HT-29 (cell line): ENCODE measurements at places on chromosomes 3 and 15.

DNA sequence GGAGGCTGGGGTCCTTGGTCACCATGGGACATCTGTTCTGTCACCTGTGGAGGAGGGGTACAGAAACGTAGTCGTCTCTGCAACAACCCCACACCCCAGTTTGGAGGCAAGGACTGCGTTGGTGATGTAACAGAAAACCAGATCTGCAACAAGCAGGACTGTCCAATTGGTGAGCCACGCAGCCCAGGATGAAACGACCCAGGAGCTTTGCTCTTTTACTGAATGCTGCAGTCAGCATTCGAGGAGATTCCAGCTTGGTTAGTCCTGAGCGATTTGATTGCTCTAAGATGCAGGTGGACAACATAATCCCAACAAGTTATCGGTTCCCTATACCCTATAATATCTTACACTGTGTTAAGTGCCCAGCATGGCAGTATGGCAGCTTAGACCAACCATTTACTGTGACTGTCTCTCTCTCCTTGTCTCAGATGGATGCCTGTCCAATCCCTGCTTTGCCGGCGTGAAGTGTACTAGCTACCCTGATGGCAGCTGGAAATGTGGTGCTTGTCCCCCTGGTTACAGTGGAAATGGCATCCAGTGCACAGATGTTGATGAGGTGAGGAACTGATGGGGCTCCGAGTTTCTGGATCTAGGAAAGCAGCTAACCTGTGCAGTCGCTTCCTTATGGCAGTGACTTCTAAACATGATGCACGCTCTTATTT, 7.8 kb downstream of the THBS1 start:
- DNase-seq: no peak

- DNase-seq: no peak
These were observed 7.5 kb downstream of the ADAMTS9 start for GRCh38 chr3:64680334-64680733.

DNA sequence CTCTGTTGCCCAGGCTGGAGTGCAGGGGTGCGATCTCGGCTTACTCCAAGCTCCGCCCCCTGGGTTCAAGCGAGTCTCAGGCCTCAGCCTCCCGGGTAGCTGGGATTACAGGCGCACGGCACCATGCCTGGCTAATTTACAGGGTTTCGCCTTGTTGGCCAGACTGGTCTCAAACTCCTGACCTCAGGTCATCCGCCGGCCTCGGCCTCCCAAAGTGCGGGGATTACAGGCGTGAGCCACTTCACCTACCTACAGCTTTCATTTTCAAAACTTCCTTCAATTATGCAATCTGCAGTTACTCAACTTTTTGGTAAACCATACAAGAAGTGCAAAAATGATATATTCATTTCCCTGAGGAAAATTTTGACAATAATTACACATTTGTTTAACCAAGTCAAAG, 14.0 kb downstream of the NANOGP8 start:
- DNase-seq: no peak

DNA sequence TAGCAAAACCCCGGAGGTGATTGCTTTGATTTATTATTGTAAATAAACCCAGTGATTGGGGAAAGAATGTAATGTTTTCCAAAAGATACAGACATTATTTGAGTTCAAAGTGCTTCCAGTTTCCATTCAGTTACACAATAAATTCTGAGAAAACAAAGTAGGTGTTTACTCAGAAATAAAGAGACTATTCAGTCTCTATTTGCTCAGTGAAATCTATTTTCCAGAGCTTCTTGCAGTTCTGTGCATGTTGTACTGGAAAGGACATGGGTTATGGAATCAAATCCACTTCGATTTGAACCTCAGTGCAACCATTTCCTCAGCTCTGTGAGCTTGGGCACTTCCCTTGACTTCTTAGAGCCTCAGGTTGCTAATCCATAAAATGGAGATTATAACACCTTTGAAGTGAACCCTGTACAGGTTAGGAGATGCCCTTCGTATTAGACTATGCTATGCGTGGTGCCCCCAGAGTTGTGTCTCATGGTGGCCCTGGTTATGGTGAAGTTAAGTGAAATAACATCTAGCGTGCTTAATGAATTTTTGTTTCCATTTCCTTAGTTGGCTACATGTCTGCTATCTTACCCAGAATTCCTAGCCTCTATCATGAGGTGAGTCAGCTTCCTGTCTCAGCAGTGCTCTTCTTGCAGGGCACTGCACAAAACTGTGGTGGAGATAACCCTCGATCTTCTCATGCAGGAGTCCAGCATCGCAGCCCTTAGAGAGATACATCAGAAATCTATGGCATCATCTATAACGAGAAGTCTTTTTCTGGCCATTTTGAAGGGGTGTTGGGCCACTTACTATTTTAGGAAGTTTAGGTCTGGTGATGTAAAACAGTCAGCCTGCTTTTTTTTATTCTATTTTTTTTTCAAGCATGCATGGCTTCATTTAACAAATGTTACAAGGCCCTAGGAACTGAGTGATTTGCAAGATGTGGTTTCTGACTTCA, 97.7 kb downstream of the RPL39L start:
- DNase-seq: no peak

DNA sequence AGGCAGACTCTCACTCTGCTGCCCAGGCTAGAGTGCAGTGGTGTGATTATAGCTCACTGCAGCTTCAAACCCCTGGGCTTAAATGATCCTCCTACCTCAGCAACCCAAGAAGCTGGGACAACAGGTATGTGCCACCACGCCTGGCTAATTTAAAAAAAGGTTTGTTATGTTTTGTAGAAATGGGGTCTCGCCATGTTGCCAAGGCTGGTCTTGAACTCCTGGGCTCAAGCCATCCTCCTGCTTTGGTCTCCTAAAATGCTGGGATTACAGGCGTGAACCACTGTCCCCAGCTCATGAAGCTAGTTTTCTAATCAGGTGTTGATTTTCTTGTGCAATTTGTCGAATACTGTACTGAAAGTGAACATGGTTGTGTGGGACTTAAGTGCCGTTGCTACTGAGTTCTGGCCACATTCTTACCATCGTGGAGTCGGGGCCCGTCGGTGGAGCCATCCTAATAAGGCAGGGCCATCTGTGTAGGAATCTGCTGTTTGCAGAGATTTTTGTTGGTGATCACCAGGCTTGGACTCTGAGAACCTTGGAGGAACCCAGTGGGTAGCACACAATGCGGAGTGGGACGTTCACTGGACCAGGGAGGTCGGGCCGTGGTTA, 193.2 kb downstream of the GOLGA6L6 start:
- no peak for DNase-seq

GRCh38 chr3:120461416-120461815, 10.6 kb upstream of the FSTL1 start:
- no peak for DNase-seq

DNA sequence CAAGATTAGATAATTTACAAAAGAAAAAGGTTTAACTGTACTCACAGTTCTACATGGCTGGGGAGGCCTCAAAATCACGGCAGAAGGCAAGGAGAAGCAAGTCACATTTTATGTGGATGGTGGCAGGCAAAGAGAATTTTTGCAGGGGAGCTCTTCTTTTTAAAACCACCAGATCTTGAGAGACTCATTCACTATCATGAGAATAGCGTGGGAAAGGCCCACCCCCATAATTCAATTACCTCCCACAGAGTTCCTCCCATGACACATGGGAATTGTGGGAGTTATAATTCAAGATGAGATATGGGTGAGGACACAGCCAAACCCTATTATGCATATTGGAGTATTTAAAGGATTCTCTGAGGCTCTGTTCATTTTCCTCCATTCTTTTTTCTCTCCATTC, 138.7 kb upstream of the CADM2 start:
- DNase-seq: no peak

- DNase-seq: no peak
These were observed 233.3 kb upstream of the NR2E3 start for GRCh38 chr15:71577071-71577470.

GRCh38 chr3:183933160-183933559, 48.5 kb upstream of the PARL start:
- DNase-seq: no peak

GRCh38 chr3:20307383-20307782, 121.4 kb upstream of the SGO1 start:
- no peak for DNase-seq

GRCh38 chr15:70450142-70450443, 313.3 kb downstream of the UACA start:
- no peak for DNase-seq

DNA sequence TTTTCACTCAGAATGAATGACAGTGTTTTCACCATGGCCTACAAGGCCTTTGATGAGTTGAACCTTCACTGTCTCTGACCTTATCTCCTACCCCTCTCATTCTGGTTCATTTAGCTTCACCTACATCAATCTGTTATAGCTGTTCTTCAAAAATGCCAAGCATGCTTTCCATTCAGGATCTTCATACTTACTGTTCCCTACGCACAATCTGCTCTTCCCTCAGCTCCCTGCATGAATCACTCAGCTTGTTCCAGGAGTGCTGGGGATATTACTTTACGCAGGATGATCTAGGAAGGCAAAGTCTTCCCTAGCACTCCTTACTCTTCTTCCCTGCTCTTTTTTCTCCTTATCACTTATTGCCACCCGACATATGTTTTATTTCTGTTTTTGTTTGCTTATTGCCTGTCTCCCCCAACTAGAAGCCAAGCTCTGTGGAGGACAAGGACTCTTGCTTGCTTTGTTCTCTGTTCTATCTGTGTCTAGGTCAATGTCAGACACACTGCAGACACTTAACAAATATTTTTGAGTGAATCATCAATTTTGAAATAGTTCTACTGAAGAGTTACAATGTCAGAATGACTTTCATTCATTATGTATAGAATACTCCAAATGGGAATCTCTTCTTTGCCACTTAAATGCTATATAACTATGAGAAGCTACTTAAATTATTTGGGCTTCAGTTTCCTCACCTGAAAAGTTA, 238.3 kb upstream of the FEZF2 start:
- no peak for DNase-seq

DNA sequence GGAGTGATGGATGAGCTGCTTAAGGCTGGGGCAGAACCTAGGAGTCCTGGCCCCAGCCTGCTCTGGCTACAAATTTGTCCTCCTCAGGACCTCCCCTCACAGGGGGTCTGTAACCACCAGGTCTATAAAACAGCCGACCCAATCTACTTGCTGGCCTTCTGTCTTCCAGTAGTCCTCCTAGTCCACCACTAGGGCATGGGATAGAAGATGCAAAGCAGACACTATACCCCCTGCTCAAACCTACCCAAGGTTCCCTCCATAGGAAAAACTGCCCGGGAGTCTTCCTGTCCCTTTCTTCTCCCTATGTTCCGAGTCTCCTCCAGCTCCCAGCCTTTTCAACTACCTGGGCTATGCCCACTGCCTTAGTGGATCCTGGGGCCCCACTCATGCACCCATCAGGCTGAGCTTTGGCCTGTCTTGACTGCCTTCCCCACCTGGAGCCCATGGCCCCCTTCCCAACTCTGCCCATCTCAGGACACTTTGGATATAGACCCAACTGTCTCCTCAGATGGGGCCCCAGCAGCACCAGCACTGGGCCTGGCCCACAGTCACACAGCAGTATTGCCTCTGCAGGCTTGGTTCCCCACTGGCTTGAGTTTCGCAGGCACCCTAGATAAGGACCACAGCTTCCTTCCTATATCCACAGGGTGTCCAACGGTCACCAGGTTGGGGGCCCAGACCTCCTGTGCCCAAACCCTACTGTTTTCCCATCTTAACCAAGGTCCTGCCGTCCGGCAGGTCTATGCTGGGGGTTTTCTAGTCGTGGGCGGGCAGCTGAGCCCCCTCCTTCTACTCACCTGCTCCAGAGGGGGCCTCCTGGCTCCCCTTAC, 1.1 kb downstream of the HYAL3 start:
- DNase-seq: no peak

- peak; percentile 59 for DNase-seq
These were observed 11.1 kb downstream of the SIAH2 start for GRCh38 chr3:150751781-150752263.

DNA sequence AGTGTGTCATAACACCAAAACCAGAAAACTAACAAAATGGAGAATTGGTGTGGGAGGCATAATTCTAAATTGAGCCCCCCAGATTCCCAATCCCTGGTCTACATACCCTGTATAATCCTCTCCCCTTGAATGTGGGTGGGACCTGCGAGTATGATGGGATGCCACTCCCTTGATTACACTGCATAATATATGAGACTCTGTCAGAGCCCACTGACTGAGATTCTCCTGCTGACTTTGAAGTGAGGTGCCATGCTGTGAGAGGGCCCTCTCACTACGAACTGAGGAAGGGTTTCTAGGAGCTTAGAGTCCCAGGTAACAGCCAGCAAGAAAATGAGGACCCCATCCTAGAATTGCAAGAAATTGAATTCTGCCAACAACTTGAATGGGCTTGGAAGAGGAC, 49.5 kb downstream of the GPR176 start:
- no peak for DNase-seq

DNA sequence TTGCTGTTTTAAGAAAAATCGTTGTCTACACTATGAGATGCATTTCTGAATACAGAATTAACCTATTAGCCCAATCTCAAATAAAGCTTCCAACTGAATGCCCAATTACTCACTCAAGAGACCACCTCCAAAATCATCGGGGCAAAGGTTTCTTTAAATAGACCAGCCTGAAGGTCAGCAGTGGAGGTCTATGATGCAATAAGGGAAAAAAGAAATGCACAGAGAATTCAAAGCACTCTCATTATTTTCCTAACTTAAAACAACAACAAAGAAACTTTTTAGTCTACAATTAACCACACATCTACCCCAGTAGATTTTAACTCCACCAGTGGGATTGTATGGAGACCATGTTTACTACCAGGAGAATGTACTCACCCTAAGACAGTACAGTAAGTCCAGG, 657.7 kb upstream of the CCDC54 start:
- DNase-seq: no peak

GRCh38 chr15:68687136-68687735, 108.4 kb downstream of the CORO2B start:
- no peak for DNase-seq

DNA sequence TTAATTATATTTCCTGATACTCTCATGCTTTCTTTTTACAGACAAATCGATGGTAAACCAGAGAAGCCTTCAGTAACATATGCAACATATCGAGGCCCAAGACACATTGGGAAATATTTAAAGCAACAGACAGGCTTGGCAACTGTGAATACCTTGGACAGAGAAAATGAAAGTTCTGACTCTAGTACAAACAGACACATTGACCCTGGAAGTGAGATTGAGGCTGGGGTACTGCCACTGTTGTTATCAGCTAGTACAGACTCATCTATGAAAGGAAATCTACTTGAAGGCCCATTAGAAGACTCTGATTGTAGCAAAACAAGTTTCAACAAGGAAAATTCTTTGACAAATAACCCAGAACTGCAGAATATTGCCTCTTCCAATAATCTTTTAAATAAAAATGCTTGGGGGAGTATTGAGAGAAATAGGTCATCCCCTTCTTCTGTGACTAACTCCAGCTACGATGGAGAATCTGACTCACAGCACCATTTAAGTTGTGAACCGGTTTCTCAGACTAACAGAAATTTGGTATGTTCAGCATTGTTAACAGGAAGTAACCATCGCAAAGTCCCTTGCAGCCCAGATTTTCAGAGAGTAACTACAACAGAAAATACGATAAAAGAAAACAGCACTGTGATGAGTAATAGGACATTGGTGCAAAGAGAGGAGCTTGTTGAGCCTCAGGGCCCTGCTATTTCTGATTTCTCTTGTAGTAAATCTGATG, 50.2 kb downstream of the CRYBG3 start:
- no peak for DNase-seq

DNA sequence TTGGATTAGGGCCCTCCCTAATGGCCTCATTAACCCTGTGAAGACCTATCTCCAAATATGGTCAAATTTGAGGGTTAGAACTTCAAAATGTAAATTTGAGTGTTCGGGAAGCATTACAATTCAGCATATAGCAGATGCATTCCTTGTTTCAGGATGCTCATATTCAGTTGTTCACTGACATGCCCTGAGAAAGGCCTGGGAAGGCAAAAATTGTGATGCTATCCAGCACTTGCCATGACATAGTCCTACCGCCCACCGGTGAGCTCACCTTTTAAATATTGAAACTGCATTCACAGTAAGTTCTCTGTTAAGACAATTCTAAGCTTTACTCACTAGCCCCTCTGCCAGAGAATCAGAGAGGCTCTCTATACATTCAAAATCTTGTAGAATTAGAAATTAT, 300.3 kb upstream of the CCDC54 start:
- DNase-seq: no peak
